ENCODE measurements at places on chromosomes 1 and 21. TPM values are rescaled to one million over a fixed set of nuclear protein-coding genes. Genes with fewer than 3 reads are reported as not detected.

DNA sequence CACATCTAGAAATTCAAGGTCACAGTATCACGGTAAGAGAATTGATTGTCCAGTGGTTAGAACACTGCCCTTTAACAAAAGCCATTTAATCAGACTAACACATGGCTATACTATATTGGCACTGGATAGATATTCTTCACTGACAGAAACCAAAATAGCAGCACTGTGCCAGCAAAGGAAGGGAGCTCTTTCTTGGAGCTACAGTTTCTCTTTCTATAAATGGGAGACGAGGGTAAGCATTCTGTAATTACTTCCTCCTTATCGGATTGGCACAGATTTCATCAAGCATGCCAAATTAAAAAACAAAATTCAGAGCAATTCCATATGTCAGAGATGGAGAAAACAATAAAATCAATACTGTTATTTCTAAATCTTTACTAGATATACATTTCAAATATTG is 115.7 kb upstream of the CACYBP start:
- no peaks in the 10 kb centered on the region for H3K36me3 ChIP-seq
- peak; percentile 8 for DNase-seq

GRCh38 chr21:27631471-27631870 is 664.6 kb upstream of the ADAMTS5 start:
- H3K27me3 ChIP-seq, result no peaks in the 10 kb centered on the region
- DNase-seq, result no peak
- no peaks in the 10 kb centered on the region for H3K36me3 ChIP-seq
- H3K4me1 ChIP-seq, result no peaks in the 10 kb centered on the region
- H3K27ac ChIP-seq, result no peak overlapping the region

Gene KCNJ9
- not detected for total RNA-seq

GRCh38 chr1:167728818-167729410 is 7.1 kb downstream of the MPZL1 start:
- DNase-seq, result no peak
- peaks cover 4% of the 10 kb centered on the region for H3K4me1 ChIP-seq
- no peak overlapping the region for H3K4me3 ChIP-seq
- peaks cover 3% of the 10 kb centered on the region for H3K36me3 ChIP-seq
- H3K27ac ChIP-seq, result no peak overlapping the region
- no peaks in the 10 kb centered on the region for H3K27me3 ChIP-seq

- no peaks in the 10 kb centered on the region for H3K36me3 ChIP-seq
- H3K4me3 ChIP-seq, result no peak overlapping the region
- no peak for DNase-seq
- no peak overlapping the region for H3K27ac ChIP-seq
These were observed 49.3 kb downstream of the DENND1B start for GRCh38 chr1:197725976-197726375.

DNA sequence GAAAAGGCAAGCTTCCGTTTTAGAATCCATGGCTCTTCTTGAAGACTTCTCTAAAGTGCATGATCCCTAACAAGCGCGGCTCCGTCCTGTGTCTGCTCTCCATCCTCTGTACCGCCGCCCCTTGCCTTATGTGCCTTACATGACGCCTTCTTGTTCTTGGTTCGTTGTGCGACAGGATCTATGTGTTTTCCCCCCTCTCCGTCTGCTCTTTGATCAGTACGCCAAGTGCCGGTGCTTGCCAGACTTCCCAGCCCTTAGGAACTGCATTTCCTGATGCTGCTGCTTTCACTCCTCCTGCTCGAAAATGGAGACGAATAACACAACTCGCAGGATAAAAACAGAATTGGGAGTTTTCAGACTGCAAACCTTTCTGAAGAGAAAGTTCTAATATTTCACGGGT is 13.1 kb downstream of the NDUFV3 start:
- DNase-seq, result no peak
- H3K4me1 ChIP-seq, result no peaks in the 10 kb centered on the region
- H3K27ac ChIP-seq, result no peak overlapping the region
- H3K4me3 ChIP-seq, result no peak overlapping the region
- H3K36me3 ChIP-seq, result peaks cover 28% of the 10 kb centered on the region

- DNase-seq, result no peak
- no peaks in the 10 kb centered on the region for H3K27me3 ChIP-seq
- no peak overlapping the region for H3K4me3 ChIP-seq
- H3K4me1 ChIP-seq, result no peaks in the 10 kb centered on the region
- no peaks in the 10 kb centered on the region for H3K36me3 ChIP-seq
- H3K27ac ChIP-seq, result no peak overlapping the region
These were observed 13.9 kb downstream of the PHLDA3 start for GRCh38 chr1:201455098-201455497.

GRCh38 chr1:245310571-245311531 is 156.1 kb downstream of the KIF26B start:
- H3K4me1 ChIP-seq, result no peaks in the 10 kb centered on the region
- H3K36me3 ChIP-seq, result no peaks in the 10 kb centered on the region
- no peak overlapping the region for H3K4me3 ChIP-seq
- H3K27ac ChIP-seq, result no peak overlapping the region
- no peaks in the 10 kb centered on the region for H3K27me3 ChIP-seq
- no peak for DNase-seq

All from endothelial cell of umbilical vein (primary cell).